GM12878 (cell line): ENCODE measurements at places on chromosomes 12 and 14. TPM values are rescaled to one million over a fixed set of nuclear protein-coding genes. Genes with fewer than 3 reads are reported as not detected.

Gene CAPS2
- polyA plus RNA-seq = 3.8 and 4.2 TPM in 2 replicates

Gene TCL1A
- polyA plus RNA-seq = 130 and 133 TPM in 2 replicates

Gene KRT7
- 17.8 and 24.1 TPM in 2 replicates for polyA plus RNA-seq

Gene KRT77
- not detected in 2 replicates for polyA plus RNA-seq

Gene SOS2
- 2.2 and 2.8 TPM in 2 replicates for polyA plus RNA-seq

Gene HSPB8
- polyA plus RNA-seq = not detected in 2 replicates

Gene SLC4A8
- polyA plus RNA-seq = 1.6 and 2.7 TPM in 2 replicates

Gene ARHGEF40
- 0.11 and 0.28 TPM in 2 replicates for polyA plus RNA-seq
